Placental pericyte (primary cell): ENCODE measurements at places on chromosomes 3 and 15. TPM values are rescaled to one million over a fixed set of nuclear protein-coding genes. Genes with fewer than 3 reads are reported as not detected.

CHRFAM7A gene
- 0.22 TPM in 1 of 2 replicates, not detected in the other for total RNA-seq

ROPN1B gene
- not detected in 2 replicates for total RNA-seq

CCR3 gene
- not detected in 2 replicates for total RNA-seq

DNAJB8 gene
- total RNA-seq, result not detected in 2 replicates

GOLGA8S gene
- total RNA-seq, result not detected in 2 replicates

SLC22A13 gene
- 0.43 and 0.44 TPM in 2 replicates for total RNA-seq

CPEB1 gene
- total RNA-seq, result 3.3 and 5.9 TPM in 2 replicates

HDGFL3 gene
- 32.2 and 39.2 TPM in 2 replicates for total RNA-seq

GOLGA8T gene
- not detected in 2 replicates for total RNA-seq

GOLGA6L6 gene
- not detected in 2 replicates for total RNA-seq

MAP1A gene
- total RNA-seq, result 39.2 and 102 TPM in 2 replicates

ACTRT3 gene
- total RNA-seq, result 2.8 and 6.0 TPM in 2 replicates

PDIA5 gene
- 34.1 and 102 TPM in 2 replicates for total RNA-seq

LXN gene
- 15.5 and 32.6 TPM in 2 replicates for total RNA-seq

PLCL2 gene
- total RNA-seq, result 7.7 and 9.0 TPM in 2 replicates

RBMS3 gene
- 58.6 and 63.9 TPM in 2 replicates for total RNA-seq

HEXA gene
- 48.5 and 115 TPM in 2 replicates for total RNA-seq

LINGO1 gene
- not detected in 2 replicates for total RNA-seq

TM4SF18 gene
- 1.3 TPM in 1 of 2 replicates, not detected in the other for total RNA-seq

SERPINI1 gene
- 0.88 and 3.7 TPM in 2 replicates for total RNA-seq

BLM gene
- total RNA-seq, result 0.44 and 17.0 TPM in 2 replicates

RASGRF1 gene
- 0.22 and 0.43 TPM in 2 replicates for total RNA-seq

FBXW12 gene
- not detected in 2 replicates for total RNA-seq

RLBP1 gene
- total RNA-seq, result not detected in 2 replicates

CMSS1 gene
- 10.1 and 13.7 TPM in 2 replicates for total RNA-seq

GP9 gene
- not detected in 2 replicates for total RNA-seq

ARGFX gene
- not detected in 2 replicates for total RNA-seq

TM6SF1 gene
- 2.6 and 4.4 TPM in 2 replicates for total RNA-seq

OR5H14 gene
- not detected in 2 replicates for total RNA-seq

C15orf62 gene
- not detected in 2 replicates for total RNA-seq

C15orf40 gene
- 9.4 and 12.9 TPM in 2 replicates for total RNA-seq

SEMA7A gene
- 3.3 and 132 TPM in 2 replicates for total RNA-seq

SEMA6D gene
- total RNA-seq, result 25.8 and 28.2 TPM in 2 replicates

STAC gene
- total RNA-seq, result 0.14 and 0.44 TPM in 2 replicates

SPINK8 gene
- total RNA-seq, result not detected in 2 replicates

NR2E3 gene
- total RNA-seq, result 0.57 TPM in 1 of 2 replicates, not detected in the other

MUSTN1 gene
- not detected in 2 replicates for total RNA-seq

NAALADL2 gene
- total RNA-seq, result 2.7 and 4.2 TPM in 2 replicates

TNIK gene
- 27.3 and 39.8 TPM in 2 replicates for total RNA-seq

FBXO40 gene
- not detected in 2 replicates for total RNA-seq

CIDEC gene
- total RNA-seq, result not detected in 2 replicates

ADAMTSL3 gene
- total RNA-seq, result 0.22 TPM in 1 of 2 replicates, not detected in the other

CHRM5 gene
- under 0.01 TPM in 1 of 2 replicates, not detected in the other for total RNA-seq

EPHA3 gene
- total RNA-seq, result 0.14 and 0.22 TPM in 2 replicates

NCEH1 gene
- total RNA-seq, result 7.4 and 57.3 TPM in 2 replicates

CORO2B gene
- total RNA-seq, result 10.7 and 26.9 TPM in 2 replicates

FMN1 gene
- 0.22 and 3.0 TPM in 2 replicates for total RNA-seq

ACKR4 gene
- under 0.01 and 3.4 TPM in 2 replicates for total RNA-seq

PLCH1 gene
- total RNA-seq, result 0.44 and 4.6 TPM in 2 replicates

DLEC1 gene
- under 0.01 TPM in 1 of 2 replicates, not detected in the other for total RNA-seq

NOX5 gene
- 0.14 and 0.22 TPM in 2 replicates for total RNA-seq

RTP1 gene
- total RNA-seq, result not detected in 2 replicates
